ENCODE measurements at places on chromosomes 5 and 9.

- ATAC-seq = no peak
Measured at GRCh38 chr5:146595088-146595487, 79.1 kb upstream of the GPR151 start.

DNA sequence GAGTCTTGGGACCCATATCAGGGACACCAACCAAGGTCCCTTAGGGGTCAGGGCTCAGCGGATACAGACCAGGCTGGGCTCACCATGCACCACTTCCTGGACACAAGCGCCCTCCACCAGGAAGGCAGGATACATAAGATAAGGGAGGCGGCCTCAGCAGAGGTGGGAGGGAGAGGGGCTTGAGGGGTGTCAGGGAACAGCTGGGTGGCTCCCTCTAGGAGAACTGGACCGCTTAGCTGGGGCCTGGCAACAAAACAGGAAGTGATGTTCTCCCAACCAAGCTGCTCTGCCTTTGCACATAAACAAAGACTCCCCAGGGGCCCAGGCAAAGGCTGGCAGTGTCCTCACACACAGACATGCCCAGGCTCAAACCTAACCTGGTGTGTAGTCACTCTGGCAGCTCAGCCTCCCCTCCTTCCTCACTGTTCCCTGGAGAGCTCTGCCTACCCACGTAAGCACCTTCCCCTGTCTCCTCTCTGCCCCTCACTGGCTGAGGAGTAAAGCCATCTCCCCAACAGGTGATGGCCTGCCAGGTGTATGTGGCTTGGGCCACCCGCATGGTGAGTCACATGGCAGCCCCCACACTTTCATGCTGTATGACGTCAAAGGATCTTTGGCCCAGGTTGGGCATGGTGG is 5.8 kb upstream of the BICD2 start:
- ATAC-seq = peak; percentile 20

DNA sequence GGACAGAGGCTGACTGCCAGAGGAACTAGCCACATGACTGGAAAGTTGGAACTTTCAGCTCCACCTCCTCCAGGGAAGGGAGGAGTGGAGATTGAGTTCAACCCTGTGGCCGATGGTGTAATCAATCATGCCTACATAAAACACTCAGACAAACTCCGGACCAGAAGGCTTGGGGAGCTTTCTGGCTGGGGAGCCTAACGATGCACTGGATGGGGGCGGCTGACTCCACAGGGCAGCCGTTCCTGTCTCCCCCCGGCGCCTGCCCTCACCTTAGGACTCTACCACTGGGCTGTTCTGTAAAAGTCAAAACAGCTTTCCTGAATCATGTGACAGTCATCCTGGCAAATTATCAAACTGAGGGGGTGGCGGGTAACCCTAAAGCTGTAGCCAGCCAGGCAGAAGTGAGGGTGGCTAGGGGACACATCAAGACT is 58.0 kb downstream of the GOLM1 start:
- ATAC-seq = no peak

DNA sequence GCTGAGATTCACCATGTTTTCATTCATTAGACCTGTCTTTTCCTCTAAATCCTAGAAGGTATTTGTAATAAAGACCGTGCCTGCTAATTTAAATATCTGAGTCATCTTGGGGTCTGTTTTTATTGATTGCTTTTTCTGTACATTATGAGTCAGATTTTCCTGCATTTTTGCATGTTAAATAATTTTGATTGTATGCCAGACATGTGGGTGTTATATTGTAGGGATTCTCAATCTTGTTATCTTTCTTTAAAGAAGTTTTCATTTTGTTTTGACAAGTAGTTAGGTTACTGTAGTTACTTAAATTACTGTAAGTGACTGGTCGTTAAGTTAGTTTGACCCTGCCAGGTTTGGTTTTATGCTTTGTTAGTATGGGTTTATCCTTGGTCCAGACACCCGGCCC is 35.1 kb downstream of the EXOSC2 start:
- no peak for ATAC-seq

- ATAC-seq = no peak
Measured at GRCh38 chr9:81108821-81109220, 580.5 kb downstream of the TLE1 start.

DNA sequence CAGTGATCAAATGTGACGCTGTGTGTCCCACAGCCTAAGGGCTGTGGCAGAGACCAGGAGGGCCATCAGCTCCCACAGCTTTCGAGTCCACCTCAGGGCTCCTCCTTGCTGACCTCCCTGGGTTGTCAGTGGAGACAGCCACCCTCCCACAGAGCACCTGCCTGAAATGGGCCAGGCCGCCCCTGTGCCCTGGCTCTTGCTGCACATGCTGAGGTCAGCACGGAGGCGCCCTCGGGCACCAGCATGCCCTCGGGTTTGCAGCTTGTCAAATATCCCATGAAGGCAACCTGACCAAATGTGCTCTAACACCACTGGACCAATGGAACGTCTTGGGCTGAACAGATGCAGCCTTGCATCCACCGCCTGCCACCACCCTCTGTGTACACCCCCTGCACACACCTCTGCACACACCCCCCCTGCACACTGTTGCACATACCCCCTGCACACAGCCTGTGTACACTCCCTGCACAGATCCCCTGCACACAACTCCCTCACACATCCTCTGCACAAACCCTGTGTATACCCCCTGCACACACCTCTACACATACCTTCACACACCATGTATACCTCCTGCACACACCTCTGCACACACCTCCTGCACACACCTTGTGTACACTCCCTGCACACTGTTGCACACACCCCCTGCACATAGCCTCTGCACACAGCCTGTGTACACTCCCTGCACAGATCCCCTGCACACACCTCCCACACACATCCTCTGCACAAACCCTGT is 2.0 kb upstream of the CEP72 start:
- ATAC-seq = no peak

- ATAC-seq = peak; percentile 30
Measured at GRCh38 chr5:149667084-149667828, 62.9 kb upstream of the PPARGC1B start.

DNA sequence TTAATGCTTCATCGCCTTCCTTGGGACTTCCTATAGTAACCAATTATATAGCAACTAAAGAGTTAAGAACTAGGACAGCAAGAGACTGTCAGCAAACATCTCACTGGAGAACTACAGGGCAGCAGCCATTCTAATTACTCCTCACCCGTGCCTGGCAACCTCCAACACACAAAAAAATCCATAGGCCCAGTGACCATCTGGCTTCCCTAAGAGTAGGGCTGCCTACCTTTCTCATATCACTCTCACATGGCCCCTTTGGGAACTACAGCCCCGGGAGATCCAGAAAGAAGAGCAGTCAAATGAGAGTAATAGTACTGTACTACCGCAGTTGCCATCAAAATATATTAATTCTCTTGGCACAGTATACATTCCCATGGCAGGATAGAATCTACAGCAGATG is 5.7 kb downstream of the DCAF10 start:
- ATAC-seq = no peak

GRCh38 chr5:126394211-126394788 is 28.9 kb upstream of the GRAMD2B start:
- ATAC-seq = no peak

GRCh38 chr5:164376843-164377242 is 871.4 kb downstream of the MAT2B start:
- ATAC-seq = no peak
